ENCODE measurements at places on chromosomes 11 and 22.
A peak's percentile ranks its signal among the peaks of the same experiment; 100 is the strongest.

- DNase-seq = no peak
Measured at GRCh38 chr11:123018702-123019101, 37.1 kb upstream of the BSX start.

- no peak for DNase-seq
Measured at GRCh38 chr11:73288192-73288872, 16.2 kb downstream of the P2RY6 start.

DNA sequence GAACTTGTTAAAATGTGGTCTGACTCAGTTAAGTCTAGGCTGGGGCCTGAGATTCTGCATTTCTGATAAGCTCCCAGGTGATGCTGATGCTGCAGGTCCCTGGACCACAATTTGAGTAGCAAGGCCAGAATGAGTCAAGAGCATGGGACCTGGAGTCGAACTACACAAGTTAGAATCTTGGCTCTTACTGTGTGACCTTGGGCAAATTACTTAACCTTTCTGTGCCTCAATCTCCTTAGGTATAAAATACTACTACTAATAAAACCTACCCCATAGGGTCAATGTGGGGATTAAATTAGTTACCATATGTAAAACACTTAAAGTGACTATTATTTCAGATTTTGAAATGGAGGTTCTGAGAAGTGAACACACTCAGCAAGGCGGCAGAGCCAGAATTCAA, 34.3 kb downstream of the GDPD5 start:
- no peak for DNase-seq

- DNase-seq = no peak
Measured at GRCh38 chr22:49551897-49552614, 275.6 kb downstream of the BRD1 start.

GRCh38 chr22:42268852-42269410, 1.5 kb downstream of the TCF20 start:
- DNase-seq = no peak

- DNase-seq = no peak
Measured at GRCh38 chr11:45457649-45458048, 171.5 kb upstream of the SYT13 start.

- no peak for DNase-seq
Measured at GRCh38 chr22:46111645-46112306, 38.5 kb upstream of the PPARA start.

GRCh38 chr11:10622957-10623791, 54.7 kb upstream of the LYVE1 start:
- no peak for DNase-seq

DNA sequence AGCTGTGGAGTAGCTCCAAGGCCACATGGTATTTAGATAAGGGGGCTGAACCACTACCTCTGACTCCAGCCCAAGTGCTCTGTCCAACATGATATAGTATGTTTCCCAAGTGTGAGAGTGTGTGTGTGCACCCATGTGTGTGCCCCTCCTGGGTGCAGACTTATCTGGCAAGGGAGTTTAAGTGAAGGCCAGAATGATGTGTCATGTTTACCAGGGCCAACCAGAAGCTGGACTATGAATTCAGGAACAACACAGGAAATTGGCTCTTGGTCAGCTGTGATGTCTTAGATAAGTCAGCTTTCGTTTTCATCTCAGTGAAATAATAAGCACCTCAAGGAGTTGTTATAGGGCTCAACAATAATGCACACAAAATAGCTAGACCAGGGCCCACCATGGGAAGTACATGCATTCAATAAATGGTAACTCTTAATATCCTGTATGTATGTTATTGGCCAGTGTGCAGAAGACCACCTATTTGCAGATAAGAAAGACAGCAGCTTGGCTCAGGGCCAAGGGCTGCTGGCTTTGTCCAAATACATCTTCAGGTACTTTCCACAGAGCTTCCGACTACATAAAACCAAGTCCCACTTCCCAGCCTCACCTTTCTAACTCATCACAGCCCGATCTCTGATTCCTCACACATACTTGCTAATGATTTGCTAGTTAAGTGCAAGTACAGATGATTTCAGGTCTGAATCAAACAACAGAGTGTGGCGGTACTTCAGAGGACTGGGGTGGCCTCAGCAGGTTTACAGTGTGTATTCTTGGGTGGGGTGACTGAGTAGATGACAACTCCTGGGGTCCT, 120.9 kb downstream of the ME3 start:
- DNase-seq = peak; percentile 83

DNA sequence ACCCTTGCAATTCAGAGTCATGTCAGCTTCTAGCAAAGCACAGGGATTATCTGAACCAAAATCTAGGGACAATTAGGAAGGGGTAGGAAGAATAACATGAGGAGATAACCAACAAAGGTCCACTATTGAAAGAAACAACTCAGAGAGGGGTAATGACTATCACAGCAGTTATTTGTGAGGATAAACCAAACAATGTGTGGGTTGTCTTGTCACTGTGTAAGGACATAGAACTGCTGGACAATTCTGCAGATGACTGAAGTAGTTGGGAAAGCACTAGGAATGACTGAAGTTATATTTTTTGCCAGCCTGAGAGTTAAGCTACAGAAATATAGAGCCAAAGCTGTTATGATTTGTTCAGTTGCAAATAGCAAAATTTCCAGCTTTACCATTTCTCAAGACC, 858.4 kb upstream of the CCDC90B start:
- DNase-seq = no peak

GRCh38 chr11:36790526-36790925, 192.5 kb upstream of the RAG2 start:
- DNase-seq = no peak

GRCh38 chr11:46119352-46120216, 1.7 kb downstream of the PHF21A start:
- peak; percentile 24 for DNase-seq

- DNase-seq = no peak
Measured at GRCh38 chr11:117855186-117855845, 21.1 kb downstream of the FXYD6 start.

- no peak for DNase-seq
Measured at GRCh38 chr11:76747915-76748860, 35.0 kb upstream of the TSKU start.

- DNase-seq = no peak
Measured at GRCh38 chr11:12066799-12067508, 43.4 kb upstream of the MICAL2 start.

- peak; percentile 87 for DNase-seq
Measured at GRCh38 chr11:96207459-96208449, 135.2 kb downstream of the MAML2 start.

GRCh38 chr22:42930810-42931420, 73.8 kb upstream of the ARFGAP3 start:
- DNase-seq = no peak

DNA sequence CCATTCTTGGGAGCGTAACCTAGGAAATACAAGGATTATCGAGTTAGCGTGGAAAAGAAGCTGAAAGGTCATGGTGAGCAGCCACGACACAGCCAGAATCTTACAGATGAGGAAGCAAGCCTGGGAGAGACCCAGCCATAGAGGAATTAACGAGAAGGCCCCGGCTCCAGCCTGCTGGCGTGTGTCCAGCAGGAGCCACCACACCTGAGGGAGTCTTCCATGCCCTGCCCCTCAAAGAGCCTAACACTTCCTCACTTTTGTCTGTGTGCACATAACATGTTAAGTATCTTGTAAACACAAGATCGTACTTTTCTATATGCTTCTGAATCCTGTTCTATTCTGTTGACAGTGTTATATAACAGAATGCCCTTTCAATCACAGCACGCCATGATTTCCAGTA, 18.1 kb downstream of the CECR2 start:
- no peak for DNase-seq

- DNase-seq = no peak
Measured at GRCh38 chr11:95923439-95923727, 524 bp downstream of the MTMR2 start.

GRCh38 chr11:97463891-97464290, 1074.1 kb downstream of the JRKL start:
- DNase-seq = no peak

DNA sequence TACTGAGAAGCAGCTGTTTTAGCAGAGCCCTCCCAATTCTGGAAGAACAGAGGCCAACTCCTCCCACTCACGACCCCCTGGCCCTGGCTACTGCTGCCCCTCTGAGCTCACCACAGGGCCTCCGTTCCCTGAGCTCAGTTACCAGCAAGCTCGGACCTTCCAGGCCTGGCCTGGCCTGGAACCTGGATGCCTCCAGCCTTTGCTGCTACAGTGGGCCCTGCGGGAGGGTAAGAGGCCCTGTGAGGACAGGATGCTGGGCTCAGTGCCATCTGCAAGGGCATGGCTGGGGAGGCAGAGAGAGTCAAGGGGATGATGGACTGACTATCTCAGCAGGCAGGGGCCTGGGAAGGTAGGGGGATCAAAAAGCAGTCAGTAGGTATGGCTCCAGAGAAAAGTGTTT, 209.9 kb upstream of the NCAM1 start:
- no peak for DNase-seq

DNA sequence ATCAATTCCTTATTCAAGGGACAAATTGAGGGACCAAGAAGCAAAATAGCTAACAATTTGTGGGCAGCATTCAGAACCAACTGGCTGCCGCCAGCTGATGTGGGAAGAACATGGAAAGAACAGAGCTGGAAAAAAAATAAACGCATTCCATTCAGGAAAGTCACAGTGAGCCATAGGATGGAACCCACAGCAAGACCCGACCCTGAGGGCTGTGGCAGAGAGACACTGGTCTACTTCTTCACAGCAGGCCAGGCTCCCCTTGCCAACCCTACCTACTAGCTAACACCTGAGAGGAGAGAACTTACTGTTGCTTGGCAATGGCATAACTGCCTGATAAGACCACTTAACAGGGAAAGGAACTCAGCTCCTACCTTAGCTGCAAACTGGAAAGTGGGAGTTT, 123.5 kb upstream of the APOA1 start:
- no peak for DNase-seq

DNA sequence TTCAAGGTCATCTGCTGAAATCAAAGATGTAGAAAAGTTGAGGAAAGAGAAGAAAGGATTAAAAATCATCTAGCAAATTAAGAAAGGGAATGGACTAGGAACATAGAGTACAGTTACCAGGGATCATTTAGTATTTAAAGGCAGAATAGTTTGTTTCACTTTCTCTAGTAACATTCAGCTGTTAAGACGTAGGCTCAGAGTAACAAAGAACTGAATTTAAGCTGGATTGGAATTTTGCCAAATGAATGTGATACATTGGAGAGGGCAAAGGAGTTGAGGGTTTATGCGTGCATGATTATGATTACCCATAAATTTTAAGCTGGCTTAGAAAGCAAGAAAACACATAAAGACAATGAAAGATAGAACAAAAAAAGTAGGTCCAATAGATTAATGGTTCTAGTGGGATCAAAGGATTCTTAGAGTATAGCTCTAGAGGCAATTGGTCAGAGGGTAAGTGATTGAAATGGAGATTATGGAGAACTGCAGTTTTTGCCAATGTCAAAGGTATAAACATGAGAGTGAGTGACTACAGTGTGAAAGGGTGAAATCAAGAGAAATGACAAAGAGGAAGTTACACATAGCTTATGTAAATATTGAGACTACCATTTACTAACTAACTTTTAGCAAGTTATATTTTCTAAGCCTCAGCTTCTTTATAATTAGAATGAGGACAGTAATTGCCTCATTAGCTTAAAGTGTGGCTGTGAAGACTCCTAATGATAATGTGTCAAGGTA, 190.0 kb downstream of the GRIA4 start:
- DNase-seq = no peak

DNA sequence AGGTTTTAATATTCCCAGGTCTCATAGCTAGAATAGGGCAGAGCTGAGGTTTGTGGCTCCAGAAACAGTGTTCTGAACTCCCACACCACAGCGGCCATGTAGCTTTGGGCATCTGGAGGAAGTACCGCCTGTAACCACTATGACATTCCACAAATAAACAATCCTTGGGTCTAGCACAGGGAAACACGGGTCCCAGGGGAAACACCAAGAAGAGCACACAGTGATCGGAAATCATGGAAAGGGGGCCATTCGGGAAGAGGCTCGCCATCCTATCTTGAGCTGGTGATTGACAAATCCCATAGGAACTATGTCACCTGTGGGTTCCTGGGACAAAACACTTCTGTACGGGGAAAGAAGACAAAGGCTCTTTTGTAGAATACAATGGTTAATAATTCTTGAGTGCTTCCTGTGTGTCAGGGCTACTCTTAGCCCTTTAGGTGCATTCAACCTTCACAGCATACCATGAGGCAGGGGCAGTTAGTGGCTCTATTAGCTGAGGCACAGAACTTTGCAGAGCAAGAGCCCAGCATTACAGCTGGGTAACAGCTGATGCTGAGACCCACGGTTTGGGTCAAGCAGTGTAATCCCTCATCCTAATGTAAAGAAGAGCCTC, 514.2 kb downstream of the NTM start:
- DNase-seq = no peak

GRCh38 chr11:64334764-64335735, 5.0 kb upstream of the CCDC88B start:
- DNase-seq = peak; percentile 83

DNA sequence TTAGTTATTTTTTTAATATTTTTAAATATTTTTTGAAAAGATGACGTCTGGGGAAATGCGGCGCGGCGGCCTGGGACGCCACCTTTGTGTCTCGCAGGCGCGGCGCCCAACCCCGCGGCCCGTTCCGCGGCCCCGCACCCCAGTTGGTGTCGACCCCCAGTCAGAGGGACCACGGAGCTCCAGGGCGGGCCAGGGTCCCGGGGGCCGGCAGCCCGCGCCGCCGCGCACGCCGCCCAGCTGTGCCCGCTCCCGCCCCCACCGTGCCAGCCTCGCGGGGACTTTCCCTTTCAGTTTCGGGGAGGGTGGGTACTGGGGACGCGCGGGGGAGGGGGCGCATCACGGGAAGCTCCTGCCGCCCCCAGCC, 1.6 kb downstream of the CCND1 start:
- DNase-seq = no peak

DNA sequence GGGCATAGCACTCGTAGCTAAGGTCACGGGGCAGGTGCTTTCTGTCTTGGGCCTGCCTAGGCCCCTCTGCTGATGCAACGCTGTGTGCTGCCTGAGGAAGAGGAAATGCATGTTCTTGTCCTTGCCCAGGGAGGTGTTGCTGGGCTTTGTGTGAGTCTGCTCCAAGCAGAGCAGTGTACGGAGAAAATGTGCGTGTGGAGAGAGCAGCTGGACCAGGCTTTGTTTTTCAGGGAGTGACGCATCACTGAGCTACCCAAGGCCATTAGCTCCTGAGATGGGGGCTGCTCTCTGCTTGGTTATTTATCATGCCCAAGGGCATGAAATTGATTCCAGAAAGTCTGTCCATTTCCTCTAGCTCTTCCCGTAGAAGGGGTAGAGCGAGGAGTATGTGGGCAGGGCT, 82.9 kb upstream of the THY1 start:
- DNase-seq = no peak

Measured in kidney capillary endothelial cell (primary cell).